ENCODE measurements at places on chromosomes 13 and 19.

- no peak for DNase-seq
Measured at GRCh38 chr13:27374650-27375049, 49.8 kb upstream of the GTF3A start.

GRCh38 chr19:6059396-6059947 lies 50.8 kb downstream of the RFX2 start:
- DNase-seq, result peak; percentile 64

- peak; percentile 21 for DNase-seq
Measured at GRCh38 chr13:111469916-111470506, 149.6 kb downstream of the TEX29 start.

DNA sequence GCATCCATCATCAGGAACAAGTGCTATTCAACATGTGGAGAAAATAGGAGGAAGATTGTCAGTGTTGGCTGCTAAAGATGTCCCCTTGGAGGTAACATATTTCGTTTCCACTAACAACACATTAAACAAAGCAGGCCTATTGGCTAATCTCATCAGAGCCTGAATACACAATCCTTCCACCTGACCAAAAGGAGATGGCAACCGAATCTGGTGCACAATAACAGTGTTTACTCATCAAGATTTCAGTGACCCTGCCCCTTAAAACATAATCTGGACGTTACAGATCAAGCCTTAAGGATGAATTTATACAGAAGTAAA lies 582.5 kb downstream of the EFNB2 start:
- DNase-seq, result no peak

DNA sequence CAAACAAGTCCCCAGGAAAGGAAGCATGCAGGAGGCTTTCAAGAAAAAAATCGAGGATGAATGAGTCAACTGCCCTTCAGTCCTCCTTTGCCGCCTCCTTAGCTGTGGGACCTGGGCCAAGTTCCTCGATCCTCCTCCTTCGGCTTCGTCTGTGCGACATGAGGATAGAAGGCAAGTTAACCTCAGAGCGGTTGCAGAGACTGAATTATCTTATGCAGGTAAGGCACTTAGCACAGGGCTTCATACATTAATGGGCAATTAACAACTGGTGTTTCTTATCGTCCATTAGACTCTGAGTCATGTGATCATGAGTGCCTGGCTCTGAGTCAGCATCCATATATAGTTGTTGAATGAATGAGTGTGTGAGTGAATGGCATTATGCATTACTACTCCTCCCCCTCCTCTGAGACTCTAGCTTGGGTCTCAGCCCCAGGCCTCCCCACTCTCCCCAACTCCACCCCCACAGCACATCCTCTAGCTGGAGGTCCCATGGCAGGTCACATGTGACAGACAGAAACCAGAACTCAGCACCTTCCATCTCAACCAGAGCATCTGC lies 1.6 kb upstream of the TTC9B start:
- DNase-seq, result no peak

DNA sequence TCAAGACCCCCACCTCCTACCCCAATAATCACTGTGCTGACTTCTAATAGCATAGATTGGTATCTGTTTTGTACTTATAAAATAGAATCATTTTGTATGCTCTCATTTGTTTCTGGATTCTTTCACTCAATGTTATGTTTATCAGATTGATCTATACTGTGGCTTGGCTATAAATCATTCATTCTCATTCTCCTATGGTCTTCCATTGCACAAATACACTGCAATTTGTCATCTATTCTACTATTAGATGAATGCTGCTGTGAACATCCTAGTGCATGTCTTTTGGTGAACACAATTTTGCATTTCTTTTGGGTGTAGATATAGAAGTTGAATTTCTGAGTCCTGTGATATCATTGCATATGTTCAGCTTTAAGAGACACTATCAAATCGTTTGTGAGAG lies 94.8 kb upstream of the AKAP11 start:
- no peak for DNase-seq

- DNase-seq, result no peak
Measured at GRCh38 chr13:59276436-59276835, 887.3 kb downstream of the DIAPH3 start.

DNA sequence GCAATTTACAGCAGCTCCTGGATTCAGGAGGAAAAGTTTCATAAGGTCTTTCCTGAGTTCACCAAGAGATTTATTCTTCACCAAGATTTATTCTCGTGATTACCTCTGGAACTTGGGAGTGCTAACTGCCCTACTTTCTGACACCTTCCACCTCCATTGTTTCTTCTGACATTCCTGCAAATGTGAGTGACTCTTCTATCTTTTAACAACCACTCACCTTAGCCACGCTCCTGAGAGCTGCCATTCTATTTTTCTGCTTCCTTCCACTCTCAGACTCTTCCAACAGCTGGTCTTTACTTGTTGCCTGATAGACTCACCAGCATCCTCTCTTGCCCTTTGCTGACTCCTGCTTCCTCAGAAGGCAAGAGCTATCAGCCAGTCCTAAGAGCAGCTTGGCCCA lies 11.5 kb upstream of the CBY2 start:
- DNase-seq, result no peak

DNA sequence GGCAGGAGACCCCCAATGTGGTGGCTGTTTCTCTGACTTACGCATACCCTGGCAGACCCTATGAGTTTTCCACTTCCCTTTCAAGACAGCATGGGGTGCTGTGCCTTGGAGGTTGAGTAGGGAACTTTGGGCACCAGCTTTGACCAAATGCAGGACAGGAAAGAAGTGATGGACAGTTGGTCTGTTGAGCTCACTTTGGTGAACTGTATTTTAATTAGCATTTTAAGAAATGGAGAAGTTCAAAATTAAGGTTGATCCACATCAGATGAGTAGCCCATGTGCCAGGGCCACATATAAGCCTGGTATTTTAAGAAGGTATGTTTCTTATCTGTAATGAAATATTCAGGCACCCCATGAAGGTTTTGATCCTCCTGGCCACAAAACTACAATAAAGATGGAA lies 46.1 kb upstream of the RAP2A start:
- no peak for DNase-seq

GRCh38 chr19:19074196-19074882 lies 10.5 kb downstream of the SLC25A42 start:
- no peak for DNase-seq

- no peak for DNase-seq
Measured at GRCh38 chr13:71515744-71516038, 351.3 kb downstream of the DACH1 start.

DNA sequence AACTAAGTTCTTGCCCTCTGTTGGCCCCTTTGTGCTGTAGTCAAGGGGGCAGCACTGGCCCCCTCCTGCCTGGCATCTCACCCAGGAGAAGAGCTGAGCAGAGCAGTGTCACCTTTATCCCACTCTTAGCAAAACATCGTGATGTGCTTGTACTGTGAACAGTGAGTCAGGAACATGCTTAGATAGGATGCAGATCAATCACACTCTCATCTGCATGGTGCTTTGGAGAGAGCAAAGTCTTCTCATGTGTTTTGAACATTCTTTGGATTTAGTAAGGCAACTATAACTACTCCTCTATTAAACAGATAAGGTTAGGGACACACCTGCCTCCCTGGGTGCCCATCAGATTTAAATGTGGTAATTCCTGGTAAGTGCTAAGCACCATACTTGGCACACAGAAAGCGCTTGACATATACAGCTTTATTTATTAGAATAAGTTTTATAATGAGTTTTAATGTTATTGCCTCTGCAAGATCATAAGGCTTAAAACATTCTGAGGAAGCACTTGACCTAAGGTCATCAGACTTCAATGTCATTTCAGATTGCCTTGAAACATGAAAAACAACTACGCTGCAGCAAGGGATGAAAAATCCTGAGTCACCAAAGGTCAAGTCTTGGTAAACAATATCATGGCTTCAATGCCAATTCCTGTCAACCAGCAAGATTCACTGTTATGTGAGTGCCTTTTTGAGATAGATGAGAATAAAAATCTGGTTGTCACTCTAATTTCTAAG lies 82.4 kb upstream of the IRS2 start:
- DNase-seq, result no peak

DNA sequence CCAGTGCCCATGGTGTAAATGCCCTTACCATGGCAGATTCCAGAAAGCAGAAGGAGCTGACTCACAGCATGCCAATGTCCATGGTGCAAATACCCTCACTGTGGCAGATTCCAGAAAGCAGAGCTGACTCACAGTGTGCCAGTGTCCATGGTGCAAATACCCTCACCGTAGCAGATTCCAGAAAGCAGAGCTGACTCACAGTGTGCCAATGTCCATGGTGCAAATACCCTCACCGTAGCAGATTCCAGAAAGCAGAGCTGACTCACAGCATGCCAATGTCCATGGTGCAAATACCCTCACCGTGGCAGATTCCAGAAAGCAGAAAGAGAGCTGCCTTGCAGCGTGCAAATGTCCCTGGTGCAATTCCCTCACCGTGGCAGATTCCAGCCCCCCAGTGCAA lies 163.8 kb upstream of the SOX1 start:
- DNase-seq, result peak; percentile 17

DNA sequence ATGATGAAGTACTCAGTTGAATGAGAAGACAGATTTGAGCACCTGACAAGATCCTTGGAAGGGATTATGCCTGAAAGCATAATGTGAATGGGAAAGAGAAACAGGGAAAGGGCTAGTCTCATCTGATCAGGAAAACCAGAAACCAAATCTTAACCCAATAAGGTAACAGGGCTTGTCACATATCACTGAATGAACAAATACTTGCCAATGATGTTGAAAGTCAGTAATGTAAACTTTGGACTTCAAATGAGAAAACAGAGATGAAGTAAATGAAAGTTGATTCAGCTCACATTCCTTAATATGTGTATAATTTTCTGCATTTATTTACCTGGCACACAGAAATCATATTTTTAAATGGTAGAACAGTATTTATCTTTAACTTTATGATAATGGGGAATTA lies 480.0 kb downstream of the KCTD12 start:
- no peak for DNase-seq

DNA sequence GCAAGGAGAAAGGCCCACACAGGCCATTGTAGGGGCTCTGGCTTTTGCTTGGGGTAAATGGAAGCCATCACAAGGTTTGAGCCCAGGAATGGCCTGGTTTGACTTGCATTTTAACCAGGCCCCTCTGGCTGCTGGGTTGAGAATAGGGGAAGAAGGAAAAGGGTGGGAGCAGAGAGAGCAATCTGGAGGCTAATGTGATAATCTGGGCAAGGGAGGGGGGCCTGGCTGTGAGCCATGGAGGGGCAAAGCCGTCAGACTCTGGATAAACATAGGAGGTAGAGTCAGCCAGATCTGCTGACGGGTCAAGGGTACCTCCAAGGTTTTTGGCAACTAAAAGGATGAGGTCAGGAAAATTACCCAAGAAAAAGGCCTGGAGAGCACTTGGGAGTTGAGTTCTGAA lies 41.6 kb downstream of the RFX2 start:
- DNase-seq, result peak; percentile 72

DNA sequence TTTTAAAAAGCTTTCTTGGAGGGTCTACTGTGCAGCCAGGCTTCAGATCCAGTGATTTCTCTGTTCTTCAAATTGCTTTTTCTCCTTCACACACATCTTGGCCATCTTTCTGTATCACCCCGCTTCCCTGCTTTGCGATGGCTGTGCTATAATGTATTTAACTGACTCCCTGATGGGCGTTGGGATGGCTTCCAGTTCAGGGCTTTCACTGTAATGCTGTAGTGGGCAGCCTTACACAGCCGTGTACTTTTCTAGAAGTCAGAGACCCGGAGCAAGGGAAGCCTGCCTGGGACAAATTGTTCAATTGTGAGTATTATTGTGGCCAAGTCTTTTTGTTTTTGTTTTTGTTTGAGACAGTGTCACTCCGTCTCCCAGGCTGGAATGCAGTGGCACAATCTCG lies 19.4 kb upstream of the PAK4 start:
- DNase-seq, result no peak

DNA sequence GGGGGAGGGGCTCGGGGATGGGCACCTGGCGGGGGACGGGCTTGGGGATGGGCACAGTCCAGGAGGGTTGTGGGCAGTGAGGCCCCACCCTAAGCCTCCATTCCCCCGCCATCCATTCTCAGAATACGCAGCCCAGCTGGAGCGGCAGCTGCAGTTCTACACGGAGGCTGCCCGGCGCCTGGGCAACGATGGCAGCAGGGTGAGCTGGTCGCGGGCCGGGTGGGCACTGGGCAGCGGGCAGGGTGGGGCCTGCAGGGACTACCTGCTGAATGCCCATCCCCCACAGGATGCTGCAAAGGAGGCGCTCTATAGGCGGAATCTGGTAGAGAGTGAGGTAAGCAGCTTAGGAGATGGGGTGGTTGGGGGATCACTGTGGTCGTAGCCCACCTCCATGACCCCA lies 8.3 kb downstream of the PODNL1 start:
- no peak for DNase-seq

All from coronary artery (tissue), 2 donors.